ENCODE measurements at places on chromosomes 7 and 10. TPM values are rescaled to one million over a fixed set of nuclear protein-coding genes. Genes with fewer than 3 reads are reported as not detected.

Gene GPR141
- total RNA-seq = not detected

Gene KCNH2
- 0.24 TPM for total RNA-seq

Gene EBF3
- total RNA-seq = not detected

Gene PBLD
- total RNA-seq = 1.2 TPM

DNA sequence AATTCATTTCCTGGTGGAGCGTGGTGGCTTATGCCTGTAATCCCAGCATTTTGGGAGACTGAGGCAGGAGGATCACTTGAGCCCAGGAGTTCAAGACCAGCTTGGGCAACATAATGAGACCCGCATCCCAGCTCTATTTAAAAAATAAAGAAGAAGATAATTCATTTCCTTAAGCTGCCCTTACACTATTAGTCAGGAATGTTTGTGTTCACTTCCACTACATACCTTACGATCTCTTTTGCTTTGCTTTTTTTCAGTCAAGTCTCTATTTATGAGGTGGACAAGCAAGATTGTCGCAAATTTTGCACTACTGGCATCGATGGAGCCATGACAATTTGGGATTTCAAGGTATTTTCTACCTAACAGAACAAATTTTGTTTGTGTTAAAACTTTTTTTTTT, 11.2 kb upstream of the ARPC1B start:
- peaks cover 53% of the 10 kb centered on the region for H3K36me3 ChIP-seq
- no peak overlapping the region for H3K27ac ChIP-seq
- no peaks in the 10 kb centered on the region for H3K27me3 ChIP-seq
- no peaks in the 10 kb centered on the region for H3K4me1 ChIP-seq
- DNase-seq = no peak
- H3K4me3 ChIP-seq = no peak overlapping the region

DNA sequence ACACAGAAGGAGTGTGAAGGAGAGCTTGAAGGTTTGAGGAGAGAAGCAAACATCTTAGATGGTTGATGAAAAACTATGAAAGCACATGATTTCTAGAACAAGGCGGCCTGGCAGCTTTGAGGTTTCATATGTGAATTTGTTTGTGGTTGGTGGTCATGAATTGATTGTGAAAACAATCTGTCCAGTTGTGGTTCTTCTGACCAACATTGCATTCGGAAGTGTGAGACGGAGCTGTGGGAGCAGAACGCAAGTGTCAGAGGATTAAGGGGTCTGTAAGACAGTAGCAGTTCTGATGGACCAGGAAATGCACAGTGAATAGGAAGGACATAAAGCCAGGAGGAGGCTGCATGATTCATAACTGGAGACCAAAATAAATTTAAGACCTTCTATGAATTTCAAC, 594.6 kb downstream of the NXPH1 start:
- no peak overlapping the region for H3K4me3 ChIP-seq
- no peaks in the 10 kb centered on the region for H3K4me1 ChIP-seq
- DNase-seq = no peak
- H3K27ac ChIP-seq = no peak overlapping the region

DNA sequence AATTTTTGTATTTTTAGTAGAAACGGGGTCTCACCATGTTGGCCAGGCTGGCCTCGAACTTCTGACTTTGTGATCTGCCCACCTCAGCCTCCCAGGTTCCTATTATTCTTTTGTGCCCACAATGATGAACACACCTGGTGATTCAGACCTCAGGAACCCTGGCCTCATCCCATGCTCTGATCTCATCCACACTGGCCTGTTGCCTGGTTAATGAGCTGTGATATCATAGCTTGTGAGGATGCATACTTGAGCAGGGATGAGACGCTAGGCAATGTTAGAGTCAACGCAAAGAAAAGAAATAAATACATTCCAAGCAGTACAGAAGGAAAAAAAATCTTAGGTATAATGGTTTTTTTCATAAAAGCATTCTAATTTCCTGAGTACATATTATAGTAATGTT, 82.4 kb upstream of the RNF32 start:
- H3K27ac ChIP-seq = no peak overlapping the region
- H3K4me3 ChIP-seq = no peak overlapping the region
- H3K4me1 ChIP-seq = no peaks in the 10 kb centered on the region

DNA sequence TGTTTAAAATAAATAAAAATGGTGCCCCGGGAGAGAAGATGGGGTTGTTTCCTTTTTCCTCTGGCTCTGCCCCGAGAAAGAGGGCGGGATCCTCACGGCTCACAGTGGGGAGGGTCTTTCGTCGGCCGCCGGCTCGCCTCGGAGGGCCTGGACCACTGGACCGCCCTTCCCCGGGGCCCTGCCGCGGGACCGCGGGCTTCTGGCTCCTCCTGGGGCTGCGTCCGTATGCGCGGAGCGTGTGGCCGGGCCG, 3.5 kb upstream of the IGF2BP3 start:
- no peak for DNase-seq
- H3K27me3 ChIP-seq = peaks cover 87% of the 10 kb centered on the region
- no peak overlapping the region for H3K4me3 ChIP-seq
- H3K36me3 ChIP-seq = no peaks in the 10 kb centered on the region
- H3K27ac ChIP-seq = peak overlapping the region; percentile 70

DNA sequence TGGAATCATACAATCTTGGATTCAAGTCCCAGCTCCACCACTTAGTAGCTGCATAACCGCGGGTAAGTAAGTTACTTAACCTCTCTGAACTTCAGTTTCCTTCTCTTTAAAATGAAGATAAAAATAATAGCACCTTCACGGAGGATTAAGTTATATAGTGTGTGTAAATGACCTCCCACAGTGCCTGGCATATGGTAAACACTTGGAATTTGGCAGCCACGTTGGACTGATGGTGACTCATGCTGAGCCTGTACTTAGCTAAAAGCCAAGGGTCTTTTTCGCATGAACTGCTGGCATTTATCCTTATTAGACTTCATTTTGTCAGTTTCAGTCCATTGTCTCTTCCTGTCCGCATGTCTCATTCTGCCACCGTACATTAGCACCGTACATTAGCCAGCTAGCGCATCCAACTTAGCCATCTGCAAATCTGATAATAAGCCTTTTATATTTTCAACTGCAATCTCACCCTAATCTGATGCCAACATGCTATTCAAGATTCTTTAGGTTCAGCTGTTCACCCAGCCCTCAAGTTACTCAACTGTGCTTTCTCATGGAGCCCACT, 11.2 kb downstream of the SLC13A4 start:
- H3K36me3 ChIP-seq = no peaks in the 10 kb centered on the region
- H3K4me3 ChIP-seq = no peak overlapping the region
- no peak for DNase-seq

- no peaks in the 10 kb centered on the region for H3K27me3 ChIP-seq
- no peak for DNase-seq
- H3K4me3 ChIP-seq = no peak overlapping the region
- H3K27ac ChIP-seq = no peak overlapping the region
Measured at GRCh38 chr10:47435081-47435480, 48.8 kb downstream of the ANXA8 start.

- H3K4me1 ChIP-seq = peaks cover 3% of the 10 kb centered on the region
- DNase-seq = no peak
- no peak overlapping the region for H3K4me3 ChIP-seq
- H3K27ac ChIP-seq = no peak overlapping the region
- no peaks in the 10 kb centered on the region for H3K27me3 ChIP-seq
- peaks cover 25% of the 10 kb centered on the region for H3K36me3 ChIP-seq
Measured at GRCh38 chr10:62093863-62094291, 174.8 kb downstream of the RTKN2 start.

DNA sequence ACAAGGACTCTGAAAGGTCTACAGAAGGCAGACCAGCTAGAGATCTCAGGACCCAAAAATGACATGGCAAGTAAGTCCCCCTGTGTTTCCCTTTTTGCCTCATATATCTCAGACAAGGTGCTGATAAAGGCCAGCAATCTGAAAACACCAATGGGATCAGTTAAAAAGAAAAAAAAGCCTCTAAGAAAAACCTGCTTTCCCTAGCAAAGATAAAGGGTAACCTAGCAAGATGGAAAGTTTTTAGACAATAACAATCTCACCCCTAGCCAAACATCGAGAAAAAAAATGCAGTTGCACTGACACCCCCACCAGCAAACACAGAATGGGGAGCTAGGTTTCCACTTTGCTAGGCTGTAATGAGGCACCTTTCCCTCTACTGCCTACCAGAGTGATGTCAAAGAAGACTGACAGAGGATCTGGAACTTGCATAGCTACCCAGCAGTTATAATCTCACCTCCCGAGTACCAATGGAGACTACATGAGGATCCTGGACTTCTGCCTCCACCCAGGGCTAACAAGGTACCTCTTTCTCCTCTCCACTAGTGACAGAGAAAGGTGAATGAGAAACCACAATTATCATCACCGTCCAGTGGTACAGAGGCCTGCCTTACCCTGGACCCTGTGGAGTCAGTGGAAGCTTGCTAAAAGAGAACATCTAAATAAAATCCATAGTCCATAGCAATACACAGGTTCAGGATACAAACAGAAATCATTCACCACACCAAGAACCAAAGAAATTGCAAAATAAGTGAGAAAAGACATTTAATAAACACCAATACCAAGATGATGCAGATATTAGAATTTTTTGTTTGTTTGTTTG, 240.8 kb downstream of the ARHGAP12 start:
- H3K27ac ChIP-seq = no peak overlapping the region
- H3K4me1 ChIP-seq = no peaks in the 10 kb centered on the region
- peak; percentile 34 for DNase-seq
- no peaks in the 10 kb centered on the region for H3K36me3 ChIP-seq
